Vein endothelial cell (primary cell): ENCODE measurements at places on chromosomes 7 and 10. TPM values are rescaled to one million over a fixed set of nuclear protein-coding genes. Genes with fewer than 3 reads are reported as not detected.

The OR6V1 gene
- total RNA-seq = not detected in 2 replicates

The TYW1B gene
- 4.2 and 4.9 TPM in 2 replicates for total RNA-seq

The ACADSB gene
- 3.3 and 5.3 TPM in 2 replicates for total RNA-seq

The ALOX5 gene
- not detected in 2 replicates for total RNA-seq

The PDZD7 gene
- total RNA-seq = 0.38 and 1.3 TPM in 2 replicates

The FBXL13 gene
- total RNA-seq = 0.76 and 0.98 TPM in 2 replicates

The C7orf57 gene
- total RNA-seq = not detected in 2 replicates

The SLC39A12 gene
- not detected in 2 replicates for total RNA-seq

The TMEM176A gene
- total RNA-seq = not detected in 2 replicates

The SLC13A4 gene
- not detected in 2 replicates for total RNA-seq

The BLNK gene
- not detected in 2 replicates for total RNA-seq

The NEUROG3 gene
- not detected in 2 replicates for total RNA-seq

The ARHGEF35 gene
- total RNA-seq = under 0.01 and 0.19 TPM in 2 replicates
